Stimulated activated CD8-positive, alpha-beta memory T cell treated with anti-CD3 and anti-CD28 coated beads, Interleukin-2, amount 100 ng/mL, for 1 hour (primary cell): ENCODE measurements at places on chromosomes 2 and 18.

DNA sequence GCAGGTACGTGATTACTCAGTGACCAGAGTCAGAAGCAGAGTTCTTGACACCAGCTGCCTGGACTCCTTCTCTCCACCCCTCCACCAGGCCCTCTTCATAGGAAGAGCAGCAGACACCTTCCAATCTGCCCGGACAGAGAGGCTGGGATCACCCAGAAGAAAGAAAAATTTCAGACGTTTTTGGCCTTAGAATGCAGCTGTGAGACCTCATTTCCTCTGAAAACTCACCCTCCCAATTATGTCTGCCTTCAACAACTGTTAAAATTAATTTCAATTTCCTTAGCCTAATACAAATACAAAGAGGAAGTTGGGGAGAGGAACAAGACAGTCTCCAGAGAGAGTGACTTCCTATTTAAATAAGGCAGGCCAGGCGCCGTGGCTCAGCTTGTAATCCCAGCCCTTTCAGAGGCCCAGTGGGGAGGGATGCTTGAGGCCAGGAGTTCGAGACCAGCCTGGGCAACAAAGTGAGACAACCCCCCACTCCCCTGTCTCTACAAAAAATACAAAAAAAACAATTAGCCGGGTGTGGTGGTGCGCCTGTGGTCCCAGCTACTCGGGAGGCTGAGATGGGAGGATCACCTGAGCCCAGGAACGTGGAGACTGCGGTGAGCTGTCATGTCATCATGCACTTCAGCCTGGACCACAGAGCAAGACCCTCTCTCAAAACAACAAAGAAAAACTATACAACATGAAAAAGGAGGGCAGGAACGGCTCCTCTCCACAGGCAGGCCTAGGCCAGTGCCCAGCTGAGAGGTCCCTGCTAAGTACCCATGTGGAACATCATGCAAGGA lies 1.6 kb downstream of the SLC66A2 start:
- no peak for DNase-seq

DNA sequence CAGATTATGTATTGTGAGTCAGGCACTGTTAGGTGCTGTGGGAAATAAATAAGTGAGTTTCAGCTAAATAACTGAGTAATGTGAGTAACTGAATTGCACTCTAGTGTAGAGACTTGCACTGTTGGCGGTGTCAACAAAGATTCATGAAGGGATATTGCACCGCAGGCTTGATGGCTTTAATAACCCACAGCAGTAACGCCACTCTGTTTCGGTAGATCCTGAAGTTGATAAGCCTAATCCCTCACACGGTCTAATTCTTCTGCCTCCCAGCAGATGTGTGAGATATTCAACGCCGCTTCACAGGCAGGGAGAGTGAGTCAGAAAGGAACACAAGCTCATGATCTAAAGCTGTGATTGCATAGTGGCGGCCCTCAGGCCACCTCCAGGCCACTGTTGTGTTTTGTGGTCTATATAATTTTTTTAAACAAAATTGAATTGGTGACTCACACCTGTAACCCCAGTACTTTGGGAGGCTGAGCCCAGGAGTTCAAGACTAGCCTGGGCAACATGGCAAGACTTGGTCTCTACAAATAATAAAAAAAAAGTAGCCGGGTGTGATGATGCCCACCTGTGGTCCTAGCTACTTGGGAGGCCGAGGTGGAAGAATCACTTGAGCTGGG lies 94.3 kb downstream of the LIPG start:
- DNase-seq, result no peak

GRCh38 chr2:101109451-101110118 lies 41.6 kb downstream of the TBC1D8 start:
- no peak for DNase-seq

DNA sequence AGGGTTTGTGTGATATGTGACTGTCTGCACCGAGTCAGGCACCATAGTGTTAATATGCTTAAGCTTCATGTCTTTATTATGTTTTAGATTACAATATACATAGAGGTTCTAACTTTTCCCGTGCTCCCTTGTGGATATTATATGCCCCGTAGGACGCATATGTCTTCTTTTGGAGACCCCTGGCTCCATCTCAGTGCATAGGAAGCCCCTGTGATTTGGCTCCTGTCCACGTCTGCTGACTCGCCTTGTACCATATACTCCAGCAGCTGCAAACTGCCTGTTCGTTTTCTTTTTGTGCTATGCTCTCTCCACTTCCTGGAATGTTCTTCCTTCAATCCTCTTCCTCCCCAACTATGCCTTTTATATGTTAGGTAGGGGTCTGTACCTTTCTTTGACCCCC lies 110.9 kb downstream of the PTRHD1 start:
- no peak for DNase-seq

DNA sequence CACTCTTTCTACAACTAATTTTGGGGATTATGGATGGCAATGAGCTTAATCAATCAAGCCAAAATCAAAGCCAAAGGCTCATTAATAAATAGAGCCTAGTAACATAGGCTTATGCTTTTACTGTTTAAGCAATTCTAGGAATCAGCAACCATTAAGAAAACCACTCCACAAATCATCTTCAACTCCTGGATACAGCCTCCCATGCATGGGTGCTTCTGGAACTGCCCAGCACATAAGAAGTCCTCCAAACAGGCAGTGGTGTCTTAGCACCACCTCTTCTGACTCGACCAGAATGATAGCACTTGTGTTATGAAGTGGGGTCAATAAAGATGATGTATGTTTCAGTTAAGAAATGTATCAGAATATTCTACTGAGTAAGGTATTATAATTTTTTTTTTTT lies 104.4 kb upstream of the SERPINE2 start:
- no peak for DNase-seq

DNA sequence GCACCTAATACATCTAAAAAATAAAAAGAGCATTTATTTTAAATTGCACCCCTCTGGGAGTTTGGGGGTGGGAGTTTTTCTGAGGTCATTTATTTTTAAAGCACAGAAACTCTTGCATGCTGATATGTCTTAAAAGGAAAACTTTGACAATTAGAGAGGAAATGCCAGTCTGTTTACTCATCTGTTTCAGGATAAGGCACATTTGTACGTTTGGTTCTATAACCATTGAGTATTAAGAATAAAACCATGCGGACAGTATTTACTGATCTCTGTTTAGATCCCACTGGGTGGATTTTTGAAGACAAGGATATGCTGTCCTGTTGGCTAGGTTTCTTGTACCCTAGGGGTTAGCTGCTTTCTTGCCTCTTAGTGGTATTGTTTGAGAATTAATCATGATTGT lies 122.9 kb downstream of the TANC1 start:
- DNase-seq, result no peak

DNA sequence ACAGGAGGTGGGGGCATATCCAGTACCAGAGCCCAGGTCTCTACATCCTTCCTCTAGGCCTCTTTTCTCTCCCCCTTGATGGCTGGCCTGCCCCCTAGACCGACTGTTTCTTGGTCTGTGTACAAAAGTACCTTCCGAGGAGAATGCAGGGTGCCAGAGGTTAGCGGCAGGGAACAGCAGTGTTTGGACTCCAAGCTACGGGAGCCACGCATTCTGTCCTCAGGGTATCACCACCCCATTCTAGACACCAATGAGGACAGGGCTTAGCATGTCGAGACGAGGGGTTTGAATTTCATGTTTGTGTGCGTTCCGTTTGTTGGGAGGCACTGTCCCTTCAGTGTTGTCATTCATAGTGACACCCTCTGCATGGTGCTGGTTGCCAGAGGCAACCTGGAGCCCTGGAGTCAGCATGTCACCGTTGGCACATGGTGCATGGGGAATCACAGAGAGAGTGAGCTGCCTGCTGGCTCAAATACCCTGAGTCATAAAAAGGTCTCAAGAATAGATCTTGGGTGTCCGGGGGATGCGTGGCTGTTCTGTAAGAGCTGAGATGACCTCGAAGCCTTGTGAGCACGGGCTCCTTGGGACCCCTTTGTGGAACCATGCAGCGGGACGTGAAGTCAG lies 57.2 kb upstream of the LDLRAD4 start:
- DNase-seq, result no peak

DNA sequence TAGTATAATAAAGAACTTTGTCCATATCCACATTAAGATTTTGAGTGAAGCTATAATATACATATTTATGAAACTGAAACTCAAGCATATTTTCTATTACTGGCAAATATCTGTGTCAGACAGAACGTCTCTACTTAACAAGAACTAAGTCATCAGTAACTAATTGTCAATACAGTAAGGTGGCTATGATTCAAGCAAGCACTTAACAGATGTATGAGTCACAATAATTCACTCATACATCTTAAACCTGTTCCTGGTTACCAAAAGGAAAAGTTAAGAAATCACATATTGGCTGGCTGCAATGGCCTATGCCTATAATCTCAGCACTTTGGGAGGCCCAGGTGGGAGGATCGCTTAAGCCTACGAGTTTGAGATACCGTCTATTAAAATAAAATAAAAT lies 96.0 kb downstream of the SOS1 start:
- no peak for DNase-seq

- no peak for DNase-seq
Observed at GRCh38 chr2:118525346-118525745, 322.1 kb downstream of the EN1 start.

- DNase-seq, result no peak
Observed at GRCh38 chr2:40955635-40956034, 503.7 kb upstream of the SLC8A1 start.

- no peak for DNase-seq
Observed at GRCh38 chr2:151403914-151404313, 5.8 kb upstream of the RIF1 start.

DNA sequence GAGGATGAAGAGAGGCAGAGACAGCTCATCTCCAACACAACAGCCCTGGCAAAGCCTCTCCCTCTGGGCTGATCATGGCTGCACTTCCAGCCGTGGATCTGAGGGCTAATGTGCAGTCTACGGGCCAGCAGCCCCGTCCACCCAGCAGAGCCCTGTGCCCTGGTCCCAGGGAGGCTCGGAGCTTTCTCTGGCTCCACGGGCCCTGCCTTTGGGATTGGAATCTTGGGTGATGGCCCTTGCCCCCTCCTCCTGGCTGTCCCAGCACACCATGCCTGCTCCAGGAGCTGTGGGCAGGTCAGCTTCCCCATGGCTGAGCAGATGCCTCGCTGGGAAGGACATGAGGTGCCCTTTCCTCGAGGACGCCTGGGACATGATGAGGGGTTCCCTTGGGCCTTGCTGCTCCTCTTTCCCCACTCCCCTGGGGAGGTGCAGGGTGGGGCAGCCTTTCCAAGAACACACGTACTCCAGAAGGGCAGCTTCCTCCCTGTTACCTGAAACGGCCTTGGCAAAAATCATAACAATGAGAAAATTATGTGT lies 66.9 kb downstream of the C18orf63 start:
- no peak for DNase-seq

DNA sequence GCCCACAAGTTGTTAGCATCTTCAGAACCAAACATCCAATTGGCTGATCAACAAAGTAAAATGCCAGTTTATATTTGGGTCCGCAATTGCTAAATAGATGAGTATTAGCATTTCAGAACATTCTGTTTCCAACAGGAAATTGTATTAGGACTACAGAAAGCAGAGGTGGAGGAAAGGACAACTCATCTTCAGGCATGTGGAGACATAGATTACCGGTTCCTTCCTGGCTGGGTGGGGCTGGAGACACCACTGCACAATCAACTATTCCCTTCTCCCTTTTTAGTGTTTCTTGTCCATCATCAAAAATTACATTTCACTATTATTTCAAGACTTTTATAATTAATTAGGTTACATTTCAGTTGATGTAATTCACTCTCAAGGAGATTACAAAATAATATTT lies 83.8 kb downstream of the ADAM23 start:
- DNase-seq, result no peak

- no peak for DNase-seq
Observed at GRCh38 chr2:198314559-198315153, 510.3 kb downstream of the PLCL1 start.

DNA sequence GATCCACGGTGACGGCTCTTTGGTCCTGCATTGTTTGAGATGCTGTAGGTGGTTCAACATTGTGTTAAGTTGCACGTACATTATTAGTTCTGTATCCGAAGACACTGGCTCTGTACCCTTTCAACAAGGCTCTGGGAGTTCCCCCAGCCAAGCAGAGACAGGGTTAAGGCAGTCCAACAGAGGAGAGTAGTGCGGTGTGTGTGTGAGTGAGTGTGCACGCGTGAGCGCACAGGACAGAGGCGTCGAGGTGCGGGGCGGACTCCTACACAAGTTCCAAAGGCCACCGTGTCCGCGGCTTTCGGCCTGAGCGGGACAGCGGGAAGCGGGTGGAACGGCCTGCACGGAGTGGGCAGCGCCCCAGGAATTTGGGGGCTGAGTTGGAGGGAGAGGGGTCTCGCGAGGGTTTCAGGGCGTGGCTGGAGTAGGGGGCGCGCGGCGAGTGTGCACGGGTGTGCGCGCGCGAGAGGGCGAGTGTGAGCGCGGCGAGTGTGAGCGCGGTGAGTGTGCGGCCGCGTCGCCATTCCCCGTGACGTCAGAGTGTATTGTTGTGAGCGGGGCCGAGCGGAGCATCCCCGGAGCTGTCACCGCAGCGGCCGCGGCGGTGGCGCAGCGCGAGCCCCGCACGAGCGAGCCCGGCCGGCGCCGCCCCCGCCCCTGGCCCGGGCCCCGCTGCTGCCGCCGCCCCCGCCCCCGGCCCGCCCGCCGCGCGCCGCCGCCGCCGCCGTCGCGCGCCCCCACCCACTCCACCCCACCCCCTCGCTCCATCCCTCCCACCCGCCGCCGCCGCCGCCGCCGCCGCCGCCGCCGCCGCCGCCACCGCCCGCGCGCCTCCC lies at the start of gene ASXL3:
ASXL3 (plus strand) TSS at position 535 of the 833 bp plus-strand sequence. CDS start 413 bp downstream, outside the sequence.
- DNase-seq, result no peak

DNA sequence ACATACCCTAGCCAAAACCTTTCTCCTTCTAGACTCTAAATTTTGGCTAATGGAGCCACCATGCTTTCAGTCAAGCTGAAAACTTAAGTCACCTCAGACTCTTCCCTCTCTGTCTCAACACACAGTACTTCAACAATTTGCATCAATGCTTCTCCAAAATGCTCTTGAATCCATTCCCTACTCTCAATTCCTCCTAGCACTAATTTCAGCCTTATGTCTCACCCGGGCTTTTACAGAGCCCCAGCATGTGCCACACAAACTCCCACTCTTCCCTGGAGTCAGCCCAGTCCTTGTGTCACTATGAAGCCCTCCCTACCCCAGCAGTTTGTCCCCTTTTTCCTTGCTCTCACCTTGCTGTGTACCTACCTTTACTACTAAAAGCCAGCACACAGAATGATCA lies 38.7 kb downstream of the AAK1 start:
- DNase-seq, result no peak

- DNase-seq, result no peak
Observed at GRCh38 chr18:76412818-76413565, 82.0 kb downstream of the ZNF516 start.

- no peak for DNase-seq
Observed at GRCh38 chr2:129708221-129708967, 271.1 kb upstream of the RAB6C start.

- no peak for DNase-seq
Observed at GRCh38 chr2:238904177-238904576, 56.3 kb downstream of the TWIST2 start.
